D721Med (cell line): ENCODE measurements at places on chromosomes 4 and X.

DNA sequence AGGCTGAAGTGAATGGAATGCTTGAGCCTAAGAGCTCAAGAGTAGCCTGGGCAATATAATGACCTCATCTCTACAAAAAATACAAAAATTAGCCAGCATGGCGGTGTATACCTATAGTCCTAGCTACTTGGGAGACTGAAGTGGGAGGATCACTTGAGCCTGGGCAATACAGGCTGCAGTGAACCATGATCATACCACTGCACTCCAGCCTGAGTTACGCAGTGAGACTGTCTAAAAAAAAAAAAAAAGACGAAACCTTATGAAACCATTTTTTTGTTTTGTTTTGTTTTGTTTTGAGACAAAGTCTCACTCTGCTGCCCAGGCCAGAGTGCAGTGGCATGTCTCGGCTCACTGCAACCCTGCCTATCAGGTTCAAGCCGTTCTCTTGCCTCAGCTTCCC is 36.9 kb downstream of the TLR10 start:
- no peak for DNase-seq

DNA sequence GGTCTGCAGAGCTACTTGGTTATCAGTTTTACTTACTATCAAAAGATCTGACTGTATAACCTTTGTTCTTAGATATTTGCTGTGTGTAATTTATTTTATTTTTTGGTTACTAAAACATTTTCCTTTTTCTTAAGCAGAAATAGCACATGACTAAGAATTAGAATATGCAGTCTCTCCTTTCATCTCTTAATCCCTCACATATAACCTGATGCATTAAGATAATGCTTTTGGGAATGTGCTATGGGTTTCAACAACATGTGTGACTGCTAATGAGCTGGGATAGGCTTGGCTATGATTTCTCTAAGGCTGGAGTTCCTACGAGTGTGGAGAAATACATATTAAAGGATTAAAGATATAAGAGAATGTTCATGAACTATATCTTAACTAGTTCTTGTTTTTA is 41.5 kb downstream of the SHROOM3 start:
- no peak for DNase-seq

GRCh38 chr4:111991163-111991562 is 154.1 kb upstream of the FAM241A start:
- peak; percentile 17 for DNase-seq

DNA sequence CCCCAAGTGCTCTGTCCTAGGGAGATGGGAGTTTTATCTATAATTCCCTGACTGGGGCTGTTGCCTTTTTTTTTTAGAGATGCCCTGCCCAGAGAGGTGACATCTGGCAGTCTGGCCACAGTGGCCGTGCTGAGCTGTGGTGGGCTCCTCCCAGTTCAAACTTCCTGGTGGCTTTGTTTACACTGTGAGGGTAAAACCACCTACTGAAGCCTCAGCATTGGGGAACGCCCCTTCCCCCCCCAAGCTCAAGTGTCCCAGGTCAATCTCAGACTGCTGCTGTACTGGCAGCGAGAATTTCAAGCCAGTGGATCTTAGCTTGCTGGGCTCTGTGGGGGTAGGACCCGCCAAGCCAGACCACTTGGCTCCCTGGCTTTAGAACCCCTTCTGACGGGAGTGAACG is 38.3 kb upstream of the CBLL2 start:
- DNase-seq = no peak

GRCh38 chr4:103306870-103307375 is 108.8 kb upstream of the CENPE start:
- no peak for DNase-seq

DNA sequence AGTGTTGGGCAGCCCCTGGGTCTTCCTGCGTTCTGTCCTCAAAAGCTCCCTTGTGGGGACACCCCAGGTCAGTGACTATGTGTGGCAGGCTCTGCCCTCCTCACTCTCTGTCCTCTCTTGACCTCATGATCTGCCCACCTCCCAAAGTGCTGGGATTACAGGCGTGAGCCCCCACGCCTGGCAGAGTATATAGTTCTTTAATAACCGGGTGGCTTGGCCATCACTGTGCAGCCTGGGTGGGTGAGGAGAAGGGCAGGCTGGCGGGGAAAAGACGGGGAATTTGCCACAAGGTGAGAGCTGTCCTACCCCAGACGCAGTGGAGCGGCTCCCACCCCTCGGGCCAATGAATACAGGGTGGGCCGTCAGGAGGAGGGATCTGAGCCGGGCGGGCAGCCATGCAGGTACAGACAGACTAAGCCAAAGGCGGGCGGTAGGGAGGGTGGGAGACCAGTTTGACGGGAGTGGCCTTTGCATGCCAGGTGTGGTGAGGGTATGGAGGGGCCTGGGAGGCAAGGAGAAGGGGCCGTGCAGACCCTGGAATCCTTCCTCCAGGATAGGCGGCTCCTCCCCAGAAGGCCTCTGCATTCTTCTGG is 2.5 kb downstream of the SH3BP2 start:
- DNase-seq = no peak

DNA sequence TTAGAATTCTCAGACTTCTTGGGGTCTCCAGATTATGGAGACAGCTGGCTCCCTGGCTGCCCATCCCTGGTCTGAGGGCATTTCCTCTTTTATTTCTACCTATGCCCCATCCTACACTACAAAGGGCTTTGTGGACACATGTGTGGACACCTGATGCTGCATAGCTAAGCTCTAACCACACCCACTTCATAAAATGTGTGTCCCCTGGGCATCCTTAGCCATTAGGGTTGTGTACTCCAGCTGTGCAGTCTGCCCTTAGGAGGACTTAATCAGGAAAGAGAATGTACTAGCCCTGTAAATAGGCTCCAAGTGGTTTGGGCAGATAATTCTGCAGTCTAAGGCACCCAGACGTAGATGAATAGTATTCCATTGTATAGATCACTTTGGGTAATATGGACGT is 47.0 kb downstream of the COQ2 start:
- DNase-seq = no peak

GRCh38 chrX:130075777-130076176 is 34.5 kb downstream of the ELF4 start:
- no peak for DNase-seq

DNA sequence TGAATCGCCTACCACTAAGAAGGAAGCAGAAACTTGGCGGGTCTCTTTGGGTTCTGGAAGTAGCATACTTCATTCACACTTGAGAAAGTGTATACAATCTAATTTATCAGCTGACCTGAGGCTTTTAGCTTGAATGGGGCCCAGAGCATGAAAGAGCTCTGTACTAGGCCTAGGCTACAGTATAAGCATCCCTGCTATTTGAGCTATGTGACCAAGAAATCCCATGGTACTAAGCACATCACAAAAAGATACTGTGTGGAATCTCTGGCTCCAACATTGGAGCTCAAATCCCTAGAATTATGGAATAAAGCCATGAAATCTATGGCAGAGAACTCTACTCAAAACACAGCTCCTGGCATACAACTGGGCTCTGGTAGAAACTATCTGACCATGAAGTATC is 43.9 kb upstream of the CCDC149 start:
- DNase-seq = no peak

GRCh38 chr4:187602339-187603092 is 393.1 kb upstream of the ZFP42 start:
- no peak for DNase-seq

DNA sequence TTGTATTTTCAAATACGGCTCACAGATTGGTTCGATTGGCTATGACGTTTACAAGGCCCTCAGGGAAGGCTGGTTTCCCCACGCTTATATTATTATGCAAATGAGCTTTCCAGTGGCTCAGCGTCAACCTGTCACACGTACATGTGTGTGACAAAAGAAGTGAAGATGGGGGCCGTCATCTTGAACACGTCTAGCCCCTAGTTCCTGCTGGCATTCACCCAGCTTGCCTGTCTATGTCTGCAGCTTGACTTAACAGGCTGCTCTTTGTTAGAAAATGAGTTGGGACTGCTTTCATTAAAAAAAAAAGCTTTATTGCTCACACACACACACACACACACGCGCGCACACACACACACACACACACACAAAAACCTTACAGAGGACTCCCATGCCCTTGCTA is 283.6 kb upstream of the CTSO start:
- no peak for DNase-seq

DNA sequence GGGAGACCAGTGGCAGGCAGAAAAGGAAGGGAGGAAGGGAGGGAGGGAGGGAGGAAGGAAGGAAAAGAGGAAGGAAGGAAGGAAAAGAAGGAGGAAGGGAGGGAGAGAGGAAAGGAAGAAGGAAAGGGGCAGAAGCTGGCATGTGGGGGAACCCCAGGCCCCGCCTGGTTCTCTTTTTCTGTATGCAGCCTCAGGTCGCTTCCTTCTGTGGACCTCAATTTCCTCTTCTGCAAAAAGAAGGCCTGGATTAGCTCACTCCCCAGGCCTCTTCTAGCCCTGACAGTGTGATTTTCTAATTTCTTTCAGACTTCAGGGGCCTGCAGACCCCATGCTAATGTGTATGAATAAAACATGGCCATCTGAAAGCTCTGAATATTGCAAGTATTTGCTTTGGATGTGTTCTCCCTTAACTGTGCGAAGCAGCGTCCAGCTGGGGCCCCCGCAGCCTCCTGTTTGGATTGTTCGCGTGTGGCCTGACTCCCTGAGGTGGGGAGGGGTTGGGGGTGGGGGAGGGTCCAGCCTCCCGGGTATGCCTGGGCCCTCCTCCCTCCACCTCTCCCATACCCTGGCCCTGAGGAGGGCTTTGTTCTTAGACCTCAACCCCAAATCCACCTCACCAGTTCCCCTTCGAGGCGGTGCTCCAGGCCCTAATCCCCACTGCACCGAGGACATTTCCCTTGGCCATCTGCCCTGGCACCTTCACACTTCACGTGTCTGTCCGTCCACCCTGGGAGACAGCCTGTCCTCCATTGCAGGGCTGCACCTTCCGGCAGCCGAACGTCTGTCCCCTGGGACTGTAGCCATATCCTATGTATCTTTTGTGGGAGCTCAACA is 199.9 kb upstream of the ATP6AP2 start:
- DNase-seq = no peak

- DNase-seq = no peak
These were observed 26.5 kb downstream of the ELF4 start for GRCh38 chrX:130083656-130084382.

- no peak for DNase-seq
These were observed 47.3 kb downstream of the KCNIP4 start for GRCh38 chr4:21901281-21901680.

GRCh38 chrX:74232859-74233258 is 71.1 kb upstream of the ZCCHC13 start:
- no peak for DNase-seq

DNA sequence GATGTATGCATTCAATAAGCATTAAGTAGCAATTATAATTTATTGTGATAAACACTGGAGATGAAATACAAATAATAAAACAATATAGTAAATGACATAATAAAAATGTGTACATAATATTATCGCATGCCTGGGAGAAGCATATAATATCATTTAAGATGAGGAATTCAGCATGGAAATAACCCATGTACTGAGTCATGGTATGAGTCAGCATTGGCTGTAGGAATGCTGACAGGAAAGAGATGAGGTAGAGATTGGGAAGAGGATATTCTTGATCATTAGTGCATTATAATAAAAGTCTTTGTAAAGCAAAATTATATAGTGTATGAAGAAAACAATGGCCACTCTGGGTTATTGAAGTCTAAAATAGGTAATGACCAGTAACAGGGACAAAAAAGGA is 82.8 kb downstream of the MAGEB10 start:
- no peak for DNase-seq

DNA sequence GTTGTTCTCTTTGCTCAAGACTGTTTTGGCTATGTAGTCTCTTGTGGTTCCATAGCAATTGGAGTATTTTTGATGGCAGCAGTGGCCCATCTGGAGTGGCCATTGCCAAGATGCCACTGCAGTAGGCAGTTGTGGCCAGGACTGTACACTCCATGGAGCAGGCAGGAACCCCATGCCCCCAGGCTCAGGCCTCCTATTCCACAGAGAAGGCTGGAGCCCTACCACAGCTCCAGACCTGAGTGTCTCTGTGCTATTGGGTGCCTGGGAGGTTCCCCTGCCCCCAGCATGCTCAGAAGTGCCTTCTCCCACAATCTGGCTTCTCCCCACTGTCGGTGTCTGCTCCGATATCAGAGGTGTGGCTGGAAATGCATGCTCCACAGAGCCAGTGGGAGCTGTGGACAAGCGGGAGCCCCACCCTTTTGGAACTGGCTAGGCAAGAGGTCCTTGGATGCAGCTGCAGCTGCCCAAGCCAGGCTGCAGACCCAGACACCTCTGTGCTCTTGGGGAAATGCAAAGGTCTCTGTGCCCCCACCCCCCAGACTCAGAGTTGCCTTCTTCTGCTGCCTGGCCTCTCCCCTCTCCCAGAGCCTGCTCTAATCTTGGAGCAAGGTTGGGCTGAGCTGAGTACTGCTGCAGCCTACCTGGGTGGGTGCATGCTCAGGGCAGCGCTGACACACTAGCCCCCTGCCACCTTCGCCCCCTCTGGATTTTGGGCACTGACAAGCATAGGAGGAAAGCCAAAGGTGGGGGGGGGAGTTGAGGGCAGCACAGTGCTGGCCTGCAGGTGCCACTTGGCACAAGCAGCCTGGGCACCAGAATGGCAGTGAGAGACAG is 46.6 kb upstream of the UBE2NL start:
- DNase-seq = no peak

DNA sequence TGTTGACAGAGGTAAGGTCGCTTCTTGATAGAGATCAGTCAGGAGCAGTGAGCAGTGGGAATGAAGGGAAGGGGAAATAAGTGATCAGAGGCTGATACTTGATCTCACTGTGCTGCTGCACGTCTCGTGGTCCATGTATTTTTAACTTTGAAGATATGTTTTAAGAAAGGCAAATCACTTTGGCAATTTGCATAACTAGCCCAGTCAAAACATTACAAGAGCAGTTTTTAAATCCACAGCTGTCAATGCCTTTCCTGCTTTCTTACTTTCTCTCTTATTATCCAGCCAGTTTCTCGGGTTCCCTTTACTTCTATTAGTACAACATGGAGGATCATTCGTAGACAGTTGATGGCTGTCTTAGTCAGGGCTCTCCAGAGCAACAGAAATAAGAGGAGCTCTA is 472.8 kb downstream of the TMA16 start:
- DNase-seq = no peak

DNA sequence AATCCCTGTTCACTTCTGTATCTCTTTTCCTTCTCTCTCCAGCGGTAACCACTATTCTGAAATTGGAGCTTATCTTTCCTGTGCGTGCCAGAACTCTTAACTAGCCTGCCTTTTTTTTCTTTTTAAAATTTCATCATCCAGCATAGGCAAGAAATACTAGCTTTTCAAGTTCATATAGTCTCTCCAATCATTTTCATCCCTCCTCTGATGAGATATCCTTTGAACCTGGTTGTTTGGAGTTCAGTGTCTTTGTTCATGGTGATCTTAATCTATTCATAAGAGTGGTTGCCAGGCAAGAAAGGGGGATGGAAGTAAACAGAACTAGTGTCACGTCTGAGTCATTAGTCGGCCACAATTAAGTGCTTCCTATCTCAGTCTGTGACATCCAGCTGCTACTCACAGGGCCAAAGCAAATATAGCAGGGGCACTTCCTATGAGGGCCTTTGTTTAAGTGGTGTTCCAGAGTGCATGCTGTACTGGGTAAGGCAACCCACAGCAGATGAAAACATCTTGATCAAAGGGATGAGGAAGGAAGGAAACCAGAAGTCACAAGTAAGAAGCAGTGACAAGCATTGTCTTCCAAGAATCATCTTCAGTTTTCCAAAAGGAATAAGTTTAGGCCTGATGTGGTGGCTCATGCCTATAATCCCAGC is 56.4 kb upstream of the XIAP start:
- DNase-seq = no peak
